ENCODE measurements at places on chromosomes 3 and 15.

GRCh38 chr3:146832857-146833458, 227.8 kb upstream of the PLSCR5 start:
- no peak for DNase-seq

DNA sequence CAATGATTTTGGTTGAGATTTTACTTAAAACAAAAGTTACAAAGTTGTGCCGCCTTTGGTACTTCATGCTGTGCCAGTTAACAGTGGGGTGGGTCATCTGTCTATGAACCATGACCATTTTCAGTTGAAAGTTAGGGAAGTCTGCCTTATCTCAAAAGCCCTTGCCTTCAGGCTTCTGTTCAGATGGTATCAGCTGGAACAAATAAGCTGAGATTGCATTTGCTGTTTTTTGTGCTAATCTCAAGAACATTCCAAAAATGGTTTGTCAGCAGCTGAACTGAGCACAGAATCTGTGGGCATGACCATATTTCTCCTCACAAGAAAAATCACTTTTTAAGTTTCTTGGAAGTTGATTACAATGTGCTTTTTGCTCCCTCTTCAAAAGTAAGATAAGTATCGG, 142.3 kb downstream of the IL5RA start:
- no peak for DNase-seq

GRCh38 chr3:114213627-114214541, 23.5 kb downstream of the ZNF80 start:
- DNase-seq, result peak; percentile 22

- no peak for DNase-seq
These were observed 20.4 kb downstream of the TMOD3 start for GRCh38 chr15:51849860-51850259.

DNA sequence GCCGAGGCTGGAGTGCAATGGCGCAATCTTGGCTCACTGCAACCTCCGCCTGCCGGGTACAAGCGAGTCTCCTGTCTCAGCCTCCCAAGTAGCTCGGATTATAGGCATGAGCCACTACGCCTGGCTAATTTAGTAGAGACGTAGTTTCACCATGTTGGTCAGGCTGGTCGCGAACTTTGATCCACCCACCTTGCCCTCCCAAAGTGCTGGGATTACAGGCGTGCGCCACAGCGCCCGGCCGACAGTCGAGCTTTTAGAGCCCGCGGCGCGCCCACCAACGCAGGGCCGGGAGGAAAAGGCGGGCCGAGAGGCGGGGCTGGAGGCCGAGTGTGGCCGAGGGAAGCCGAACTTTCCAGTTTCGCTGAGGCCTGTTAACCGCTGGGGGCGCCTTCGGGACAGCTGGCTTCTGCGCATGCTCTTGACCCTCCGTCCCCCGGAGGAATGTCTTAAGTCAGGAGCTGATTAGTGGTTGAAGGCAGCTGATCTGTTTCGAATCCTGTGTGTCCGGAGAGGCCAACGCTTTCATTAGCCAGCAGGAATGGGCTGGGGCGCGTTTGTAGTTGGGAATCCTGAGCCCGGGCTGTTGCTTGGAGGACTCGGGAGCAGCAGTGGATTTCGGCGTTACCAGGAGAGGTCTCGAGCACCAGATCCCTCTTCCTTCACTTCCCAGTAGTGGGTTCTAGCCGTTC, 10.0 kb downstream of the RPLP1 start:
- peak; percentile 73 for DNase-seq

GRCh38 chr3:156516284-156516683, 38.6 kb downstream of the SSR3 start:
- no peak for DNase-seq

DNA sequence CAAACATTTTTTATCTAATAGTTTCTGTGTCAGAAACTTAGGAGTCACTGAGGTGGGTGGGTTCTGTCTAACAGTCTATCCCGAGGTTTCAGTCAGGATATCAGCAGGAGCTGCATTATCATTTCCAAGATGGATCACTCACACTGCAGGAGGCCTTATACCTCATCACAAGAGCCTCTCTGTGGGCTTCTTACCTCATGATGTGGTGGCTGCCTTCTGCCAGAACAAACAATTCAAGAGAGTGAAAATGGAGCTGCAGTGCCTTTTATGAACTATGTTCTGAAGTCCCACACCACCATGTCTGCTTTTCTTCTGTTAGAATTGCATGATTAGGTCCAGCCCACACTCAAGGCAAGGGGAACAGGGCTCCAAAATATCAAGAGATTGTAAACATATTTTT, 27.9 kb downstream of the RFX7 start:
- DNase-seq, result no peak

GRCh38 chr15:66401130-66402021, 14.7 kb downstream of the MAP2K1 start:
- DNase-seq, result no peak

- no peak for DNase-seq
These were observed 26.8 kb downstream of the UBE2E1 start for GRCh38 chr3:23832523-23832922.

DNA sequence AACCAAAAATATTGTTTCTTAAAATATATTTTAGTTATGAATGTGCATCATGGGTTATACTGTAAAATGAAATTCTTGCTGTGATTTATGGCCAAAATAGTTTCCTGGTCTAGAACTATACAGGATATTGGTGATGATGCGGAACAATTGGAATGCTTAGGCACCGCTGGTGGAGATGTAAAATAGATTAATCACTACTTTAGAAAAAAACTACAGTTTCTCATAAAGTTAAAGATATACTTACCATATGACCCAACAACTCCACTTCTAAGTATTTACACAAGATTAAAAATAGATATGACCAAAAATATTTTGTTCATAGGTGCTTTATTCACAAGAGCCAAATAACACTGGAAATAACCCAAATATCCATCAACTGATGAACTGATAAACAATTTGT, 126.7 kb downstream of the TUSC7 start:
- no peak for DNase-seq

DNA sequence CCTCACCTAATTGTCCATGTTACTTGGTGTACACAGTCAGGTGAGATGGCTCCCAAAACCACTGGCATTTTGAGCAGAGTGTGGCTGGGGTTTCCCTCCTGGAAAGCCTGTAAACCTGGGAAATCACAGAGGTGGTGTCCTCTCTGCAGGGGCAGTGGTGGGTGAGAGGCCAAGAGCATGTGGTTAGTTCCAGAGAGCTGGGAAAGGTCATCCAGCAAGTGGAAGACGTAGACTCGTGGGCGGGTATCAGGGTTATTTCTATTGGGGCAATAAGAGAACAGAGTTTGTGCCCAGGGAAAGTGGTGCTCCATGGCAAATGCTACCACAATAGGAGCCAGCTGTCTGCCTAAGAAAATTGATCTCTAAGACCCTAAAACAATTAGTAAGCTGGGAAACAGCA, 44.6 kb upstream of the LIMD1 start:
- no peak for DNase-seq

GRCh38 chr3:137767538-137768360, 3.6 kb downstream of the SOX14 start:
- DNase-seq, result no peak

GRCh38 chr15:35618260-35619188, 72.6 kb upstream of the DPH6 start:
- DNase-seq, result no peak

- DNase-seq, result no peak
These were observed 38.2 kb downstream of the MTMR10 start for GRCh38 chr15:30953183-30953582.

- no peak for DNase-seq
These were observed 22.8 kb downstream of the SLC9A9 start for GRCh38 chr3:143825513-143825912.

- DNase-seq, result no peak
These were observed 35.9 kb downstream of the SLC6A6 start for GRCh38 chr3:14438262-14438661.

GRCh38 chr3:110901536-110901935, 170.1 kb upstream of the NECTIN3 start:
- DNase-seq, result no peak

GRCh38 chr15:53808058-53808706, 48.7 kb upstream of the WDR72 start:
- no peak for DNase-seq
